ENCODE measurements at places on chromosomes 3 and 15.
A peak's percentile ranks its signal among the peaks of the same experiment; 100 is the strongest.

- H3K36me3 ChIP-seq: peaks cover 4% of the 10 kb centered on the region
- H3K27ac ChIP-seq: no peak overlapping the region
- peaks cover 13% of the 10 kb centered on the region for H3K4me1 ChIP-seq
- peaks cover 2% of the 10 kb centered on the region for H3K27me3 ChIP-seq
These were observed 381.6 kb downstream of the FOXP1 start for GRCh38 chr3:71201939-71202338.

DNA sequence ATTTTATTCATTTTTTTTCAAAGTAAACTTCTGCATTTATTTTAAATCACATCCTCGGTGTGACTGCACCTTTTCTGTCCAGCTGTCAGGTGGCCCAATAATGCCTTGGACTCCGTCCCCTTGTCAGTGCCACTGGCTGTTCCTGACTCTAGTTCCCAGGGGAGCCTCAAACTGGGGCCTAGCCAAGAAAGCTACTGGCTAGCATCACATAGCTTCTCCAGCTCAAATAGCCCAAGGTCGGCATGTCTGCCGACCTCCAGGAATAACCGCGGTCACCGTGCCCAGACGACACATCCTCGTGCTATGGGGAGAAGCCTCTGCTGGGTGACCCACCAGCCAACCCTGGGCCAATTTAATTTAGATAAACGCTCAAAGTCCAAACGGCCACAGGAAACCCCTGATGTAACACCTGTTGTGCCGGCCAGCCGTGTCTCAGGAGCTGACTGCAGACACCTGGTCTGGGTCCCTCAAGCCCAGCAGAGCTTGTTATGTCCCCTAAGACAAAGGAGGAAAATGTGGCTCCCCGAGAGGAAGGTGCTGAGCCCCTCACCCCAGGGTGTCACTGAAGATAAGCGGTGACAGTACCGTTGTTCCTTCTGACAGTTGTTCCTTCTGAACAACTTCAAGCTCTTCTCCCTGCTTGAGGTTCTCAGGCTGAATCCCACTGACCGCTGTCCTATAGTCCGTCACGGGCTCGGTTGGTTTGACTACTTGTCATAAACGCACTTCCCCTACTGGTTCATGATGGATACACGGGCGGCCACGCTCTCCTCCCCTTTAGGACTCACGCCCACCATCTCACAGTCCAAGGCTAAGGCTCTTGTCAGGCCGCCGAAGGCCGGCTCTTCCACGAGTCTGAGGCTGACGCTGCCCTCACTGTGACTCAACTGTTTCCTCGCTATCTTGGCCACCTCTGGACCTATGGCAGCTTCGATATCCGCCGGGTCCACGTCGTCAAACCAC lies 126.2 kb downstream of the KLF13 start:
- no peak overlapping the region for H3K27ac ChIP-seq
- peaks cover 16% of the 10 kb centered on the region for H3K4me1 ChIP-seq
- no peak for DNase-seq
- H3K27me3 ChIP-seq: no peaks in the 10 kb centered on the region
- no peak overlapping the region for H3K4me3 ChIP-seq
- H3K36me3 ChIP-seq: peaks cover 5% of the 10 kb centered on the region

DNA sequence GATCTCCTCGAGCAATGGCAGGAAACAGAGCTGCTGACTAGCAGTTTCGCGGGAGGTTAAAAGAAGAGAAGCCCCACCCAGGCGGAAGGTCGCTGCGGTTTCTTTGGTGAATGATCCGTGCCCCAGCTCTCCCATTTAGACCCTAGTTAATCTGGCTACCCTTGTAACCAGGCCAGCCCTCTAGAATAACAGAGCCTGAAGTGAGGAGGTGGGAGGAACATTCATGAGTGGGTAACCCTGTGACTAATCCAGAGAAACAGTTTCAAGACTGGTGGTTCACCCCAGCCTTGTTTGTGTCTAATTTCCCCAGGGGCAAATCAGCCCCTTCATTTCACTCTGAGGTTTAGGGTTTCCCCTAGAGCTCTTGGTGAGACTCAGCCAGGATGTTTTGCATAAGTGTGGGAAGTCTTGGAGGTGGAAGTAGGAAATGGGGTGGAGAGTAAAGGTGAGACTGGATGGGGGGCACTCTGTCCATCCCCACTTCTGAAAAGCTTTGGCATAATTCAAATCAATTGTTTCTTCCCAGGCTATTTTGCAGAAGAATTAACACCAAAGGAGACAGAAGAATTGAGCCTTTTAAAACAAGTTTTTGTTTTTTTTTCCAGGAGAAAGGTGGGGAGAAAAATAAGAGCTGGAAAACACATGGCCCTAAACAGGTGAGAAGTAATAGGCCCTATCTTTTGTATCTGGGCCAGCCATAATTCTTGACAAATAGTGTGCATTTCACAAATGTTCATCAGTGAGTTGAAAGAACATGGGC lies 303.1 kb downstream of the RPLP1 start:
- H3K27me3 ChIP-seq: peaks cover 2% of the 10 kb centered on the region
- H3K36me3 ChIP-seq: peaks cover 43% of the 10 kb centered on the region
- peaks cover 67% of the 10 kb centered on the region for H3K4me1 ChIP-seq
- peak overlapping the region; percentile 69 for H3K4me3 ChIP-seq
- H3K27ac ChIP-seq: peak overlapping the region; percentile 87
- peak; percentile 94 for DNase-seq

- H3K27ac ChIP-seq: no peak overlapping the region
- H3K27me3 ChIP-seq: peaks cover 3% of the 10 kb centered on the region
- H3K4me1 ChIP-seq: no peaks in the 10 kb centered on the region
- no peaks in the 10 kb centered on the region for H3K36me3 ChIP-seq
- no peak overlapping the region for H3K4me3 ChIP-seq
These were observed 304.6 kb upstream of the TBC1D5 start for GRCh38 chr3:18047052-18047451.

GRCh38 chr3:19559724-19560442 lies 374.1 kb downstream of the EFHB start:
- H3K4me3 ChIP-seq: no peak overlapping the region
- H3K4me1 ChIP-seq: no peaks in the 10 kb centered on the region
- no peaks in the 10 kb centered on the region for H3K36me3 ChIP-seq
- no peaks in the 10 kb centered on the region for H3K27me3 ChIP-seq
- H3K27ac ChIP-seq: no peak overlapping the region
- DNase-seq: no peak

- no peak overlapping the region for H3K27ac ChIP-seq
- no peaks in the 10 kb centered on the region for H3K36me3 ChIP-seq
- no peaks in the 10 kb centered on the region for H3K4me1 ChIP-seq
These were observed 143.4 kb downstream of the PDCD6IP start for GRCh38 chr3:33941804-33942203.

- H3K4me3 ChIP-seq: peak overlapping the region; percentile 76
- H3K27ac ChIP-seq: peak overlapping the region; percentile 94
- peaks cover 30% of the 10 kb centered on the region for H3K36me3 ChIP-seq
- H3K27me3 ChIP-seq: no peaks in the 10 kb centered on the region
These were observed 16.4 kb upstream of the ZNF609 start for GRCh38 chr15:64443747-64444621.

DNA sequence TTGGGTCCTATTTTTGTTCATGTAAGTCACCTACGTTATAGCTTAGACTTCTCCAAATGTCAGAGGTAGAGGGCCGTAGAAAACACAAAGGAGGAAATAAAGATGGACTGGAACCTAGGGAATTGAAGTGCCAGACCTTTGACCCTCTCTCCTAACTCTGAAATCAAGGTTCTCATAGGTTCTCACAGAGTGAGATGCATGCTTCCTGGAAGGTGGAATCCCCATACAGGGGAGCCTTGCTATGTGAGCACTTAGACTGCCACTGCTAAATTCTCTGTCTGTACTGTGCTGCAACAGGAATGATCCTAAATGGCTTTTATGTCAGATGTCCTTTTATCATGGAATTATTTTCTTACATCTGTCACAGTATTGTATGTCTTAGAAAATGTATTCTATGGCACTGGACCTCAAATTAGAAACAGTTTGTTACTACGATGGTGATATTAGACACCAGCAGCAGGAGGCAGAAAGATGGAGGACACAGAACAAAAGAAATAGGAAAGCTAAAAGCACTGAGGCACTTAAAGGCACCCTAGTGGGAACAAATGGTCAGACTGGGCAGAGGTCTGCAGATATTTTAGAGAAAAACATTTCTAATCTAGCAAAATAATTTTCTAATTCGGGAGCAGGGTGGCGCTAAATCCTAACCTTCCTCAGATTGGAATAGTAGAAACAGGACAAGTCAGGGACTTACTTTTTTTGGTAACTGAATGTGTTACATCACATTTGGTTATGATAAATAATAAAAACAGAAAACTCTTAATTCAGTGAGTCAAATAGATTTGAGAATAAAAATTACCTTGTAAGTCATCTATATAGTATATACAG lies 60.2 kb upstream of the CDAN1 start:
- H3K4me3 ChIP-seq: no peak overlapping the region
- H3K27me3 ChIP-seq: no peaks in the 10 kb centered on the region
- H3K4me1 ChIP-seq: peaks cover 9% of the 10 kb centered on the region
- DNase-seq: no peak
- H3K27ac ChIP-seq: no peak overlapping the region
- peaks cover 9% of the 10 kb centered on the region for H3K36me3 ChIP-seq

GRCh38 chr3:58837141-58837843 lies 170.7 kb upstream of the FAM3D start:
- H3K4me3 ChIP-seq: no peak overlapping the region
- peaks cover 7% of the 10 kb centered on the region for H3K27me3 ChIP-seq
- no peak overlapping the region for H3K27ac ChIP-seq
- no peaks in the 10 kb centered on the region for H3K4me1 ChIP-seq

- DNase-seq: no peak
- no peaks in the 10 kb centered on the region for H3K4me1 ChIP-seq
- peaks cover 2% of the 10 kb centered on the region for H3K27me3 ChIP-seq
- H3K4me3 ChIP-seq: no peak overlapping the region
These were observed 29.2 kb downstream of the EPHB3 start for GRCh38 chr3:184590795-184591194.

- H3K4me1 ChIP-seq: peaks cover 70% of the 10 kb centered on the region
- peak overlapping the region; percentile 86 for H3K4me3 ChIP-seq
- DNase-seq: no peak
- H3K27me3 ChIP-seq: no peaks in the 10 kb centered on the region
- H3K36me3 ChIP-seq: peaks cover 46% of the 10 kb centered on the region
These were observed 19.4 kb upstream of the NFKBIZ start for GRCh38 chr3:101829874-101830273.

DNA sequence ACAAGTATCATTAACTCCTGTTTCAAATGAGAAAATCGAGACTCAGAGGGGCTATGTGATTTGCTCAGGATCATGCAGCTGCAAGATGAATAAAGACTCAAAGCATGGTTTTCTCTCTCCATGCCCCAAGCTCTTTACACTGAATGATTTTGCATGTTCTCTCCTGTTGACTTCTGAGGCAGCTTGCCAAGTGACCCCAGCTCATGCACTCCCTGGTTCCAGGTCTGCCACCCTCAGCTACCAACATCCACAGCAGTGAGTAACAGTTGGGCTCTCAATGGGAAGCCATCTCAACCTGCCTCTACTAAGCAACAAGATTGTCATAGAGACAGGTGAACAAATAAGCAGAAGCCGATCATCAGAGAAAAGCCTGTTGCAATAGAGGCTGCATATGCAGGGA lies 116.9 kb upstream of the GADL1 start:
- H3K4me1 ChIP-seq: peaks cover 3% of the 10 kb centered on the region
- no peak for DNase-seq
- peaks cover 2% of the 10 kb centered on the region for H3K36me3 ChIP-seq
- no peaks in the 10 kb centered on the region for H3K27me3 ChIP-seq
- no peak overlapping the region for H3K4me3 ChIP-seq

DNA sequence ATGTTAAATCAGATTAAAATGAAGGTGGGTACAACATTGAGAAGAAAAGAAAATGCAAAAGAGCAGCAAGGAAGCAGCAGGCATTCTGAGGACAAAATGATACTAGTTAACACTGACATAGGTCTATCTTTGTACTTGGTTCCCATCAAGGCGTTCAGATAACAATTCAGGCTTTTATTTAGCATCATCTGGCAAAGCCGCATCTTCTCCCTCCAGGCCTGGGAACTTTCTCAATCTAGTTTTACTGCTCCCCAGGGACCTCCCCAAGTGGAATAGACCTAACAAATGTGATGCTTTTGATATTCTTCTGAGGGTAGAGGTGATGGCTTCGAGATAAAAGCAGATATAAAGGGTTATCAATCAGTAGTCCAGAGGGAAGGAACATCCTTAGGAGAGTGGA lies 130.6 kb downstream of the C3orf38 start:
- H3K27ac ChIP-seq: no peak overlapping the region
- no peaks in the 10 kb centered on the region for H3K36me3 ChIP-seq
- no peak overlapping the region for H3K4me3 ChIP-seq
- no peaks in the 10 kb centered on the region for H3K27me3 ChIP-seq
- no peak for DNase-seq

DNA sequence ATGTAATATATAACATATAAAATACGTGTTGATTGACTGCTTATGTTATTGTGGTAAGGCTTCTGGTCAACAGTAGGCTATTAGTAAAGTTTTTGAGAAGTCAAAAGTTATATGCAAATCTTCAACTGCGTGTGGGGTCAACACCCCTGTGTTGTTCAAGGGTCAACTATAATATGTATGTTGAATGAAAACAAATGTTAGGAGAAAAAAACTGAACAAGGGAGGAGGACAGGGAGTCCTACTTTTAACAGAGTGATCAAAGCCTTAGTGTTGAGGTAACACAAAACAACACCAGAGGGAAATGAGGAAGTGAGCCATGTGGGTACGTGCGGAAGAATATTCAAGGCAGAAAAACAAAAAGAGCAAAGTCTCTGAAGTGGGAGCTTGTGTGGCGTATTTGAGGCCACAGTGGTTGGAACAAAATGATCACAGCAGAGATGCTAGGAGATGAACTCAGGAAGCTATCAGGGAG lies 62.5 kb downstream of the SFMBT1 start:
- peaks cover 29% of the 10 kb centered on the region for H3K4me1 ChIP-seq
- H3K4me3 ChIP-seq: peak overlapping the region; percentile 68
- H3K27me3 ChIP-seq: no peaks in the 10 kb centered on the region
- peak; percentile 92 for DNase-seq
- peak overlapping the region; percentile 84 for H3K27ac ChIP-seq

DNA sequence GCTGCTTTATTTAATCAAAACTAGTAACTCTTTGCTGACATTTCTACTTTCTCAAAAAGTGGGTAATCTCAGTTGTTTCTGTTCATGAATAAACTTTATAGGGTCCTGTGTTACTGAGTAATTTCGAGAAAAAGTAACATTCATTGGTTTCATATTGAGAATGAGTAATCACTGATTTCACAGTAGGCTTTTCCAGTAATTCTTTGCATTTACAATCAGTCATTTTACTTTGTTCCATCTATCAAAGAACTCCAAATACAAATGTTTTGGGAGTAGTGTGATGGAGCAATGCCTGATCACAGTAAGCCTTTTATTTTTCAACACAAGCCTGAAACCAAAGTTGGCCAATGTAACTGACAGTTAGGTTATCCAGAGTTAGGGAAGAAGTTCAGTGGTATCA lies 353.6 kb downstream of the ULK4 start:
- DNase-seq: no peak
- H3K36me3 ChIP-seq: no peaks in the 10 kb centered on the region

- no peaks in the 10 kb centered on the region for H3K36me3 ChIP-seq
- H3K27ac ChIP-seq: no peak overlapping the region
- no peak for DNase-seq
These were observed 175.4 kb downstream of the EBLN2 start for GRCh38 chr3:73236867-73237266.

Measured in activated CD4-positive, alpha-beta T cell treated with anti-CD3 and anti-CD28 coated beads, Interleukin-2, amount 10 ng/mL, durations not matched to agents 24 days and 14 days (primary cell).